Stimulated activated CD4-positive, alpha-beta T cell treated with anti-CD3 and anti-CD28 coated beads, TNF-alpha, amount 100 ng/mL, for 4 hours (primary cell): ENCODE measurements at places on chromosomes 2 and 18.

GRCh38 chr2:133421516-133422324 is 146.5 kb downstream of the NCKAP5 start:
- DNase-seq = no peak

DNA sequence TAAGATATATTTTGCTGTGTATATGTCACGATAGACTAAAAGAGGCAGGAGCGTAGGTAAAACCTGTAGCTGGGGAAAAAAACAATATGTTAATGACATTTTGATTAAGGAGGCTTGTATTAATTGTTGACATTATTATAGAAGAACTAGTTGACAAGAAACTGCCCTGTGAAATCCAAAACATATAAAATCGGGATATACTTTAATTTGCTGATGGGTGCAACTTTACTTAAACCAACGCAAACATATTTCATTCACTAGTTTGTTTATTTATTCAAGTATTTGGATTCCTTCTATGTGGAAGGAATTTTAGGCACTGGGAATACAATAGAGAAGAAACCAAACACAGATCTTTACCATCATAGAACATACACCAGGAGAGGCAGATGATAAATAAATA is 8.0 kb downstream of the WDR7 start:
- DNase-seq = no peak

GRCh38 chr18:47184419-47185050 is 8.4 kb upstream of the IER3IP1 start:
- no peak for DNase-seq

- no peak for DNase-seq
Observed at GRCh38 chr2:105248316-105249070, 7.0 kb downstream of the GPR45 start.

- DNase-seq = no peak
Observed at GRCh38 chr2:180653481-180653880, 326.9 kb upstream of the UBE2E3 start.

DNA sequence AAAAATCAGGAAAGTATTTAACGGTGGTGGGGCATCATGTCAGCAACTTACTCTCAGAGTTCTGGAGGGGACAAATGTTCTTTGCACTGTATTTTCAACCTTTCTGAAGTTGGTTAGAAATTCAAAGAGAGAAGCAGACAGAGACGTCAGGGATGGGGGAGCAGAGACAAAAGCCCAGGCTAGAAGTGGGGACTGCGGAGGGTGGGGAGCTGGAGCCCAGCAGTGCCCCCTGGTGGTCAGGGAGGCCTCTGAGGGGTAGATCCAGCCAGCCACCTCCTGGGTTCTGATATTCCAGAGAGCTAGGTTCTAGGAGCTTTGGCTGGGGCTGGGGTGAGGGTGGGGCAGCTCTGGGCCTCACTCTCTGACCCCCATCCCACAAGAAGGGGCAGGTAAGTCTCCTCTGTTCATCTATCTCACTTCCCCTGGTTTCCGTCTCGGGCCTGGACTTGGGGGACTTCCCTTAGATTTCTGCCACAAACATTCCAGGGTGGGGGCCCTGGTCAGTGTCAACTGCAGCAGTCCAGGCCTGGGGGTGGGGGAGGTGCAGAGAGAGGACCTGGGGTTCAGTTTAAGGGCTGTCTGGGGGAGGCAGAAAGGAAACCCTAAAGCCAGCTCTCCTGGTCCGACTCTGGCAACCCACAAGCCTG is 8.9 kb downstream of the TNS1 start:
- no peak for DNase-seq

DNA sequence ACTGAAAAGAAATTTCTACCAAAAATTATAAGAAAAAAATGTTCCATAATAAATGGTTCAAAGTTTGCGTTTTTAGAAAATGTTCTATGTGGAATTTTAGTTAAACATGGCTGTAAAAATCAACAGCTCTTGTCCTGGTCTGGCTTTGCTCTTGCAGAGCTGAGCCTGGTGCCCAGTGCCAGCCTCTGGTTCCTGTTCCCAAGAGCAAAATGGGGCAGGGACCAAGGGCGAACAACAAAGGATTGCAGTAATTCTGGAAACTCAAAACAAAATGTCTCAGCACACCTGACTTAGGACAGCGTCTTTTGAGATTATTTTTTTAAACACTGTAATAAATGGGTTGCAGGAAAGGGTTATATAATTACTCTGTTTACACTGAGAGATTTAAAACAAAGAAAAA is 174.7 kb downstream of the ANAPC1 start:
- DNase-seq = no peak

DNA sequence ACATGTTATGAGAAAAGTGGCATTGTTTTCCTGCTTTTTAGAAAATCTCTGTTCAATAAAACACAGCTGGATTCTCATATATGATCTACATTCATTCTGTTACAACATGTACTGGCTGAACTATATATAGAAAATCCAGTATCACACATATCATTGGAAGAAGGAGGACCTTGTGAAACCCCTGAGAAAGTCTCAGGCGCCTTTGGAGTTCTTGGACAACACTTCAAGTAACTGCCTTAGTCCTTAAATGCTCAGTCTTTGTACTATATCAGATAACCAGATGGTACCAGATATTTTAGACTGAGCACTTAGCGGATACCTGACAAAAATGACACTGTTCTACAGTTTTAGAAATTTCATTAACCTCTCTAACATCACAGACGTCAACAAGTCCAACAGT is 72.2 kb downstream of the ACVR1 start:
- DNase-seq = no peak

- DNase-seq = no peak
Observed at GRCh38 chr18:7488571-7488970, 78.5 kb upstream of the PTPRM start.

GRCh38 chr2:197460649-197461048 is 7.3 kb downstream of the COQ10B start:
- DNase-seq = no peak

- no peak for DNase-seq
Observed at GRCh38 chr2:185127412-185127811, 529.1 kb downstream of the ZNF804A start.

- DNase-seq = no peak
Observed at GRCh38 chr2:24353973-24354372, 6.4 kb downstream of the ITSN2 start.

- no peak for DNase-seq
Observed at GRCh38 chr2:228516019-228516418, 334.5 kb upstream of the SPHKAP start.

GRCh38 chr2:190722835-190723234 is 74.0 kb downstream of the NAB1 start:
- DNase-seq = no peak

- peak; percentile 81 for DNase-seq
Observed at GRCh38 chr2:237434866-237435311, 20.9 kb upstream of the COL6A3 start.

DNA sequence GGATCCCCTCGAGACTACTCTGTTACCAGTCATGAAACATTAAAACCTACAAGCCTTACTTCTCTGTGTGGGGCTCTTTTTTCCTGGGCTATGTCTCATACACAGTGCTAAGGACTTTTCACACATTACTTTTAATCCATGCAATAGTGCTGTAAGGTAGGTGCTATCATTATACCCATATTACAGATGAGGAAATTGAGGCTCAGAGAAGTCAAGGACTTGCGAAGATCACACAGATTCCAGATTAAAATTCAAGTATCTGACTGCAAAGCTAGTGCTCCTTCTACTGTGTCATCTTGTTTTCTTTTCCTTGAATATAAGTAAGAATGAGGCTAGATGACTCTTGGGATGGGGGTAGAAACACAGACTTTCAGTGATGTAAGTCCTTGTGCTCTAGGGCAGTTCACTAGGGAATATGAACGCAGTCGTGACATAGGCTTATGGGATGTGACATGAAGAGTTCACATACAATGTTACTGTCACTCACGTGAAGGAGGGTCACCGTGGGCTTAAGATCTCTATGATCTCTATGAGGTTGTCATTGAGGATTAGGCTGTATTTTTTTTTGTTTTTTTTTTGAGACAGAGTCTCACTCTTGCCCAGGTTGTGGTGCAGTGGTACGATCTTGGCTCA is 7.0 kb upstream of the DGUOK start:
- no peak for DNase-seq

- DNase-seq = no peak
Observed at GRCh38 chr2:2926858-2927175, 450.8 kb downstream of the EIPR1 start.

- no peak for DNase-seq
Observed at GRCh38 chr2:20224164-20224715, 690 bp downstream of the SDC1 start.

DNA sequence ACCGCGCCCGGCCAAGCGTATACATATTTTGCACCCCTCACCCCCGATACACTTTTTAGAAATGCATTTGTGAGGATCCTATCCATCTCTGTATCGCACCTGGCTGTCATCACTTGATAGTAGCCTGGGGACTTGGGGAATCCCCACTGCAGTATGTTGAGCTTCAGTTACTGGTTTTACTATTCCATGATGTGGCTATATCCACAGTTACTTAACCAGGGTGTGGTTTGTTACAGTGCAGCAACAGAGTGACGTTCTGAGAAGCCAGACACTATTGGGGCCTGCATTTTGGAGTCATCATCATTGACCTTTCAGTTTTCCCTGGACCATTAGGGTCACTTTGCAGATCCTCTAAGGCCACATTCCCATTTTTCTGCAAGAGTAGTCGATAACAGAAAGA is 212.7 kb downstream of the AGAP1 start:
- no peak for DNase-seq

DNA sequence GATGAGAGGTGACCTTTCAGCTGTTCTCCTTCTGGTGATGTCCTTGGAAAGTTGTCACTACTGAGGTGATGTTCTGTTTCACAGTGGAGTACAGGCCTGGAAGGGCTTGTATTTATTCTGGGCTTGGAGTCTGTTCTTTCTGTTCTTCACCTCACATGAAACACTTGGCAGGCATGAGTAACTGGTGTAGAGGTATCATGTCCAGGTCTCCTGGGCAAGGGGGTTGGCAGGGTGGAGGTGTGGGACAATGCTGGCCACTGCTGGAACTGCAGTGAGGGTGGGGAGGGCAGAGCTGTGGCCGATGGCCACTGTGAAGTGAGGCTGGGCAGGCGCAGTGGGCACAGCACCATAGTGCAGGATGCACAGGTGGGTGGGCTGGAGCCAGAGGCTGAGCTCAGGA is 35.4 kb downstream of the PLEKHB2 start:
- DNase-seq = no peak

- DNase-seq = no peak
Observed at GRCh38 chr18:22539051-22539765, 121.5 kb upstream of the CTAGE1 start.

DNA sequence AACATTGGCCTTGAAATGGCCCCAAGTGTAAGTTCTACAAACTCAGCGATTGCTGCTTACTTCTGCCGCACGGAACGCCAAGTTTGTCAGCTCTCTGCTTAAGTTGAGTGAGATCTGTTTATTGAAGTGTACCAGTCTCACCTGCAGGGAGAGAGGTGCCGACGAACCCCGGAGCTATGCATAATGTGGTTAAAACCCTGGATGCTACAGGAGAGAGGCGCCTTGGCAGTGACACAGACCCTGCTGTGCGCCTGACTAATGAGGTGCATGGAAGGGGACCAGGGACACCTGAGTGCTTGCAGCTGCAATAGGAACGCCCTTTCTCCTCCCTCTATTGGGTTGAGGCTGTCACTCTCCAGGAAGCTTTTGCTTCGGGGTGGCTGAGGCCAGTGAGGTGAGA is 979 bp downstream of the SLC9A2 start:
- no peak for DNase-seq

DNA sequence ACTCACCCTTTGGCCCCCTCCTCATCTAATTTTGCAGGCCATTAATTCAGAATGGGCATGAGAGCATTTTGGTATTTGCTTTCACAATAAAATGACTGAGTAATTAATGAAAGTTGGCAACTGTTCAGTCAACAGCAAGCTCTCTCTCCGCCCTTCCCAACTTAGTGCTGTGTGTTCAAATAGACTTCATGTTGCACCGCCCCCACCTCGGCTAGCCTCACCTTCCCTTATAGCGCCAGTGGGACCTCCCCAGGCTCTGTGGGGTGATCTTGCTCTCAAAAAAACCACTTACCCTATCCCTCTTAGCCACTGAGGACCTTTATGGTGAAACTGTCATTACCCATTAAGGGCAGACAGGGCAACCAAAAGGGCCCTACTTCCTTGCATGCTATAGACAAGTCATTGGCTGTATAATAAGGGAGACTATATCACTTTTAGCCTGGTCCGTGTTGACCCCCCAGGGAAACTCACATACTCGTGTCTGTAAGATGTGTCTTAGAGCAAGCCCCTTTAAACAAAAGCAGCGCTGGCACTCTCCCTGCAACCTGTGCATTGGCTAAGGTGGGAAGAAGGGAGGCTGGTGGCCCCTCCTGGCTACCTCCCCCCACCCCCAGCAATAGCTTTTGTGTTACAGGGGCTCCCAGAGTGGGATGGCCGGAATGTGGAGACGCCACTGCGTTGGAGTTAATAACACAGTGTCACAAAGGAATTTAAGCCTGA is 15.2 kb downstream of the EN1 start:
- DNase-seq = no peak

GRCh38 chr2:121501031-121501430 is 29.6 kb upstream of the RNU4ATAC start:
- DNase-seq = no peak

- DNase-seq = no peak
Observed at GRCh38 chr2:225318440-225318839, 81.1 kb upstream of the NYAP2 start.

- no peak for DNase-seq
Observed at GRCh38 chr2:156464106-156464505, 27.9 kb downstream of the GPD2 start.

DNA sequence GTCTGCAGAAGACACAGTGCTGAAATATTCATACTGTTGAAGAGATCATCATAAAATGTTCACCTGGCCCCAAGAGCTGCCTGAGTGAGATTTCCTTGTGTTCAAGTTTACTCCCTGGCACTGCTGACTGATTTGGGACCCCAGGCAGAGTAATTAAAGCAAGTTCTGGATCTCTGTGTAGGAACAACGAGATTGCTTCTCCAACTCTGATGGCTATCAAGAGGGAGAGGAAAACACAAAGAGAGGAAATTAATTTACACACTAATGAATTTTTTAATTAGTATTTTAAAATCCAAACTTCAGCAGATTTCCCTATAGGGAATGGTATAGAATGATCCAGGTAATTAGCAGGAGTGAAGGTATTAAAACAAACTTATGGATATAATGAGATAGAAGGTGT is 711.8 kb downstream of the DCDC2C start:
- no peak for DNase-seq

- DNase-seq = no peak
Observed at GRCh38 chr18:52963481-52963880, 623.5 kb downstream of the DCC start.

- no peak for DNase-seq
Observed at GRCh38 chr2:83528767-83529166, 930.3 kb downstream of the SUCLG1 start.

DNA sequence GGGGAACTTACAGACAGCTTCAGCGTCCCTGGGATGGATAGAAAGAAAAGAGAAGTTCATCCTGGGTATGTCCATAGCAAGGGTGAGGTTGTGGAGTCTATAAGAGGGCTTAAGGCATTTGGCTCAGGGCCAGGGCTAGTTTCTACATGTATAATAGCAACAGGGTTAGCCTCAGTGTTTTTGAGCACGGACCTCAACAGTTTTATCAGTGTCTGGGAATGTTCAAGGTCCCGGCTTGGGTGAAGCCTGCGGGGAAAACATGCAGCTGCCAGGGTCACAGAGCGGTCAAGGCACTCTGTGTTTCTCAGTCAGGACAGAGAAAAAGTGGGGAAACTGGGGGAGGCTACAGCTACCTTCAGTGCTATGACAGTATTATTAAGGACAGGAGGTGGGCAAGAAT is 427.7 kb upstream of the HS6ST1 start:
- DNase-seq = no peak
